ENCODE measurements at places on chromosomes 2 and 18.
A peak's percentile ranks its signal among the peaks of the same experiment; 100 is the strongest.

DNA sequence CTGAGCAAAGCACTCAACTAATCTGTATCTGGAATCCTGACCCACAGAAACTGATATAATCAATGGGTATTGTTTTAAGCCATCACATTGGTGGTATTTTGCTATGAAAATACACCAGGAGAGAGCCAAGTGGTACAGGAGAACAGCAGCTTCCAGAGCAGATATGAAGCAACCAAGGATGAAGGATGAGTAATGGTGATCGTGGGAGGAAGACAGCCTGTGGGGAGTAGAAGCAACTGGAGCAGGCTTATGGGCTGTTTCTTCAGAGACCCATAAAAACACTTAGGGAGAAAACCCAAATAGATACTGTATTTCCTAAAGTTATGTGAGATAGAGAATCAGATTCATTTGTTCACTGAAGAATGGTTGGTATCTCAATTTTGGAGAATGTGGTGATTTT, 330.8 kb downstream of the NUP35 start:
- no peak for DNase-seq

DNA sequence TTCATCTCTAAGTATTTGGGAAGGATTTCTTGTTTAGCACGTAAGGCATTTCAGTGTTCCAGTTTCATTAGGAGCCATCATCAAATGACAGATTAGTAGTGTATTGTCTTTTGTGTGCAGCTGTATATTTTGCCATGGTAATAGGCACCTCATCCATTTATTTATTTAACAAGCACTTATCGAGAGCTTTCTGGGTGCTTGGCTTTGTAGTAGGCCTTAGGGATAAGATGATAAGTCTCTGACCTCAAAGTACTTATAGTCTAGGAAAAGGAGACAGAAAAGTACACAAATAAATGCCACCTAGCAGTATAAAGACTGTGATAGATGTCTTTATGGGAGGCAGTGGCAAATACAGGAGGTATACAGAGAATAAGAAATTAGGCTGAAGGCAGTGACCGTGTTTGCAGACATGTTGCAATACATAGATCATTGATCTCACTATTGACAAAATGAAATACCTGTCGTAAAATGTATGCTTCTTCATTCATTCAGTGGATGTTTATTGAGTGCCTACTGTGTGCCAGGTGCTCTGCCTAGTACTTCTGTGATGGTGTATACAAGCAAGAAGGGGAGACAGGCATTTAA, 265.9 kb downstream of the SETBP1 start:
- no peak for DNase-seq

GRCh38 chr2:156666130-156666785, 230.1 kb downstream of the GPD2 start:
- no peak for DNase-seq

- DNase-seq, result no peak
Measured at GRCh38 chr18:49707599-49707998, 105.7 kb downstream of the ACAA2 start.

DNA sequence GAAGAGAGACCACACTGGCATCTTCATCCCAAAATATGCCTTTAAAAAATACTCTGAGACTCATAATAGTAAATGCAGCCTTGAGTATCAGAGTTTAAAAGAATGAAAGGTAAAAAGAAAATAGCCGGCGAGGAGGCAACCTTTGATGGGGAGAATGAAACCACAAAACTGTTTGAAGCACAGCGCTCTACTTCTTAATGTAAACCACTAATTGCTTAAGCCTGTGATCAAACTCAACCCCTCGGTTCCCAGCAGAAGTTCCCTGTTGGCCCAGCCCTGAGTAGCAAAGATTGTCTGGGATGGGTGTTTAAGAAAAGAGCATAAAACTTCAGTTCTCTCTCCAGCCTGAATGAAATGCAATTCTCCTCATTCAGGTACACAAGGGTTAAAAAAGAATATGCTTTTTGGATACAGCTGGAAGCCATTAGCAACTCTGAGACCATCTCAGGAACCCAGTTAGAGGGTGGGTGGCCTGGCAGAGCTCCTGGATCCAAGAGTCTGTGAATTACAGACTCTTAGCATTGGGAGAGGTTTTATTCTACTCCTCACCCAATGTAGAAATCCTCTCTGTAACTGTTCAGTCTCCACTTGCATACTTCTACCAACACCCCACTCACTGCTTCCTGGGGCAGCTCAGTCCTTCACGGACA, 44.8 kb downstream of the VIT start:
- DNase-seq, result no peak

GRCh38 chr2:75064691-75065396, 106.4 kb downstream of the POLE4 start:
- peak; percentile 61 for DNase-seq

- DNase-seq, result no peak
Measured at GRCh38 chr2:147548451-147548850, 296.4 kb upstream of the ACVR2A start.

- no peak for DNase-seq
Measured at GRCh38 chr2:235506997-235507615, 13.3 kb downstream of the AGAP1 start.

DNA sequence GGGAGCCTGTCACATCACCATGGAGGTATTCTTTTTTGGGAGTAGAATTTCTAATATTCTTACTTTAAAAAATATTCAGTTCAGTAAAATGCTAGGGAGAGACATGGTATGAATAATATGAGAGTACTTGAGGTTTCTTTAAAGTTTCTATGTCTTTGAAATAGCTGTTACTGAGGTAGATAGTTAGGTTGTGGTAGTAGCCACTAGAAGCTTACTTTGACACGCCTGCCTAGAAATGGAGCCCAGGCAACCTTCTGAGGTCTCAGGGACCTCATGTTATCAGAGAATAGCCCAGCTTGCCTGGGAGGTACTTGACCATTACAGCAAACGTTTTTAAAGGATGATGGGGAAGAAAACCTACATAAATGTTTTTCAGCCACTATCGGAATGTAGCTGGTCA, 131.2 kb downstream of the AGPS start:
- DNase-seq, result no peak

DNA sequence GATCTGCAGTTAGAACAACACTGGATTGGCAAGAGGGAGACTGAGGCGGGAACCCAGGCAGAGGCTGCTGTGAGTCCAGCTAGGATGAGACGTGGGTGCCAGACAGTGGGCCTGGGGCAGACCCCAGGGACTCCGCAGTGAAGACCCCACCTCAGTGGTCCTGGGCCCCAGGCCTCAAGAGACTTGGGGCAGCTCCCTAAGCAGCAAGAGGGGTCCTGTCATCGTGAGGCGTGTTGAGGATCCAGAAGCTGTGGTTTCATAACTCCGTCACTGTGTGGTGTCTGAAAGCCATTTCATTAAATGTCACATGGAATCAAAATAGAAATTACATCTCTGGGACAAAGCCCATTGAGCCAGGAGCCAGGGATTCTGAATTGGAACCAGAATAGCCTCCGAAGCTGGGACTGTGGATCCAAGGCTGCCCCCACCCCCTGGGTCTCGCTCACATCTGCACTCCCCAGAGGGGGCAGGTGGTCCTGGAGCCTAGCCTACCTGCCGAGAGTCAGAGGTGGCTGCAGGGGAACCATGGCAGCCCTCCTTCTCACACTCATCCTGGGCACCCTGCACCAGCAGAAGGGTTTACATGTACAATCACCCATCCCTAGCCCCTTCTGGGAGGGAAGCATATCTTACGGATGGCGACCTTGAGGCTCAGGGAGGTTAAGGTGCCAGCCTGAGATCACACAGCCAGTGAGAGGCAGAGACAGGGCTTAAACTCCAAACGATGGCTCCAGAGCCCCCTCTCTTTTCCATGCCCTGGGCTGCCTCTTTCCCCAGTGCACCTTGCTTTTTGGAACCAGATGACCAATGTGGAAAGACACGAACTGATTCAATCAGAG, 23.2 kb downstream of the RRM2 start:
- DNase-seq, result no peak

DNA sequence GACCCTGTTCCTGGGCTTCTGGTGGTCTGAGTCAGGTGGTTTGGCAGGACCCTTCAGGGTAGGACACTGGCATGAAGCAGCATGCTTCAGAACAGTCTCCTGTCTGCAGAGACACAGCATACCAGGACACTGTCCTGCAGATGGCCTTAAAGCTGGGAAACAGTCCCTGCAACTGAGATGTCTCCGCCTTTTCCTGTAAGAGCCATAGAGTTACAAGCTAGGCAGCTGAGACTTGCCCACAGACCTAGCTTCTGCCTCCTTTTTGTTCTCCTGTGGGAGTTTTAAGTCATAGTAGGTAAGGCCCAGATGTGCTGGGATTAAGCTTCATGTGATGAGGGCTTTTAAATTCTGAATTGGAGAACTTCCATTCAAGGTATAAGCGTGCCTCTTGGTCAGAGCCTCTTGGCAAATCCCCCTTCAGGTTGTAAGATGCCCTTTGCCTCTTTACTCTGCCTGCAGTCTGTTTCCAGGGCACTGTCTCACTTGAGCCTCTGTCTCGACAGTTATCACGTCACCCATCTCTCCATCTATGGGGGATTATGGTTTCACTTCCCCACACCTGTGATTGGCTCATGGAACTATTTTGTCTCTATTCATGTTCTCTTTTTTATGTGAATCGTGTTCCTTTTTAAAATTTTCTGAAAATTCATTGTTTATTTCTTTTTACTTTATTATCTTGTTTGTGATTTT, 51.8 kb downstream of the COA5 start:
- DNase-seq, result no peak

DNA sequence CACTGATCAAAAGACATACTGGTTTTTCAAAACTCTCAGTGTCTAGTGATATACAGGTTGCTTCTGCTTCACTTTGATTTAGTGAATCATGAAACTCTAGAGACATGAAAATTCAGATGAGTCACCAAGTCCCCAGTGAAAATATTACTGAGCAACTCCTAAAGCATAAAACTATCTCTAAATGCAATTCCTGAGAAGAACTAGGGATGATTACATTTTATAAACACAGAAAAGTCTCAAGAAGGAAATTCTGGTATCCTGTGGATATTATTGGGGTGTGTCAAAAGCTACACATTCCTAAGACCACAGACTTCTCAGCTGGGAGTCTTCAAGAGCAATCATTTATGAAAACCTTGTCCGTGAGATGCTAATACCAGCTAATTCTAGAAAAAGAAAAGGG, 9.7 kb downstream of the LRRTM4 start:
- DNase-seq, result no peak

GRCh38 chr2:239399433-239399920, 1.3 kb downstream of the HDAC4 start:
- peak; percentile 38 for DNase-seq

DNA sequence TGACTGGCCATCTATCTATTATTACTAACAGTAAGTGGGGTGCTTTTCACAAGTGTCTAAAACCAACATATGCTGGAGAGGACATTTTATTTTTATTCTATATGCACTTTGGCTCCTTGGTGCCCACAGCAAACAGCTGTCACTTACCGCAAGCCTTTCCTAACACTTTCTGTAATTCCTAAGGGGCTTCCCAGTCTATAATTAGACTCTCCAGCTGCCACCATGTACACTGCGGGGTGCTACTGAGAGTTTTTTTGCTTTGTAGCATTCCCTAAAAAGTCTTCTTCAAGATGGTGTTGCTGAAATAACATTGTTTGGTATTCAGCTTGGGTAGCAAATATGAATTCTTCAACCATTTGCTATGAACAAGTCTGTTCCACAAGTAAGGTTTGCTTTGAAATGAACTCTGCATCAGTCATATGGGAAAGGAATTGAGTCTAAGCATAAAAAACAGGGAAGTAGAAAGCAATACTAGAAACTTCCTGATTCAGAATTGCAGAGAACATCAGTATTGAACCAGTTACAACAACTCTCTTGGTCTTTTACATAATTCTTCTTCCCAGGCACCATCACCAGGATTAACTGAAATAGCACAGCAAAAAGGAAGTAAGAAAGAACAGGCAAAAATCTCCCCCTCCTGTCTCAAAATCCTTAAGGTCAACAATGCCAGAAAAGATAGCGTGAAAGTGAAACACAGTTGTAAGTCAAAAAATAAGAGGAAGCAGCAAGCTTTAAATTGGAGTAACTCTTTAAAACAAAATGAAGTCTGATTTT, 28.6 kb downstream of the EPB41L3 start:
- no peak for DNase-seq

GRCh38 chr2:62222171-62222570, 26.3 kb downstream of the B3GNT2 start:
- DNase-seq, result no peak

- DNase-seq, result no peak
Measured at GRCh38 chr2:219578811-219579613, 6.9 kb downstream of the INHA start.

DNA sequence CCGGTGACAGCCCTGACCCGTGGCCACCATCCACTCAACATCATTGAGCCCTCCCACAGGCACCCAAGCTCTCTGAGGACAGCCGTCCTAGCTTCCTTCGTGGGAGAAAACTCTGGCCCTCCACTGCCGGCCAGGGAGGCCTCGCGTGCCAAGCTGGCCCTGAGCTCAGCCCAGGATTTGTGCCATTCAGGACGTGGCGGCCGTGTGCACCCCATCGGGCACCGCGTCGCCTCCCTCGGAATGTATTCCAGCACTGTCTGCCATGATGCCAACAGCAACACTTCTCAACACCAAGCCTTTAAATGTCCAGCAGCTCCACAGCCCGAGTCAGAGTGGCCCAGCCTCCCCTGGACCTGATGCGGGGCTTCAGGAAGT, 35.7 kb downstream of the ZNF516 start:
- DNase-seq, result no peak

GRCh38 chr2:207216457-207216856, 50.7 kb upstream of the KLF7 start:
- DNase-seq, result no peak

GRCh38 chr2:241180495-241180894, 8.0 kb upstream of the ANO7 start:
- no peak for DNase-seq

- no peak for DNase-seq
Measured at GRCh38 chr2:136715146-136715545, 50.2 kb upstream of the THSD7B start.

DNA sequence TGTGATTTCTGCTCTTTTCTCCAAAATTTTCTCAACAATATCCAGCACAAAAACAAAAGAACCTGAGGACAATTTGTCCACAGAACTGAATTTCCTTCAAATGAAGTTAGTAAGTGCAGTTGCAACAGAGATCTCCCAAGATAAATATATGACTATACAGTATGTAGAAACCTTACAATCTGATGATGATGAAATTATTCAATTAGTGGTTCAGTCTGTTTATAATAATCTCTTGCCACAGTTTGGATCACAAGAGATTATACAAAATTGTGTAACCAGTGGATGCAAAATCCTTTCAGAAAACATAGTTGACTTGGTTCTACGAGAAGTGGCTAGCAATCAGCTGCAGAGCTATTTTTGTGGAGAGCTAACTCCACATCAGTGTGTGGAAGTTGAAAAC, 68.7 kb downstream of the FSIP2 start:
- DNase-seq, result no peak

- DNase-seq, result no peak
Measured at GRCh38 chr18:8299054-8299980, 309.9 kb upstream of the RAB12 start.
